HepG2 (cell line): ENCODE measurements at places on chromosomes 7 and 10. TPM values are rescaled to one million over a fixed set of nuclear protein-coding genes. Genes with fewer than 3 reads are reported as not detected.

DNA sequence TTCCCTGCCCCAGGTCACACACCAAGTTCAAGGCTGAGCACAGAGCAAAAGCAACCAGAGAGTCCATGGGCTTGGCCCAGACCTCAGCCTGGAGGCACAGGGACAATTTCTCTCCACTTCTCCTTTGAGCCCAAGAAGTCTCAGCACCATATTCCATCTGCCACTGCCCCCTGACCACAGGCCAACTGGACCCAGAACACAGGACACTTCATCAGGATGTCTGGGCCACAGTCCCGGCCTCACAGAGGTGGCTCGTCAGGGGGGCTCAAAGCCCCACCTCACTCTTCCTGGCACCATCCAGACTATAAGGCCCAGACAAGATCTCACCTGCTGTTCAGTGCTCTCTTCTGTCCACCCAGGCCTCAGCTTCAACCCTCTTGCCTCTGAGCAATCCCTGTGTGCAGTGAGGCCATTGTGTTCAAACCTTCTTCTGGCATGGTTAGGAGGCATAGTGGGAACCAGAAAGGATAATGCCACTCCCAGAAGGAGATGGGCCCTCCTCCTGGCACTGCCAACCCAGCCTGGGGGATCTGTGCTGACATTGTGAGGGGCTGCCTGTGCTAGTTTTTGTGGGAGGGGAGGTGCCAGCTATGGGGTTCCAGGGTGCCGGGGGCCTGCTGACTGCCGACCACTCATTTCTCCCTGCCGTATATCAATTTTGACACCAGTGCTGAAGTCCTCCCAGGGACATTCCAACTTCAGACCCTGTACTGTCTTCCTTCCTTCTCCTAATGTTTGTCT lies 49.7 kb upstream of the ANTXRL start:
- DNase-seq = no peak

DNA sequence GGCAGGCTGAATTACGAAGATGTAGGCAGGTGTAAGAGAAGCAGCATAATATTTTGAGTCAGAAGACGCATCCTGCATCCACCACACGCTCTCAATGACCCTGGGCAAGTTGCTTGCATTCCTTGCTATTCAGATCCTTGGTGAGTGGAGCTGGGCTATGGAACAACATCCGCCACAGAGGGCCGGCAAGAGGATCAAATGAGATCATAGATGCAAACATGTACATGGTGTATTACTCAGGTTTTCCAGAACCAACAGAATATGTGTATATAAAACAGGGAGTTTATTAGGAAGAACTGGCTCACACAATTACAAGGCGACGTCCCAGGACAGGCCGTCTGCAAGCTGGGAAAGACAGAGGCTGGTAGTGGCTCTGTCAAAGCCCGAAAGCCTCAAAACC lies 51.5 kb downstream of the ADAM12 start:
- no peak for DNase-seq

The BHLHA15 gene
- total RNA-seq = 4.4 and 6.1 TPM in 2 replicates

The GJC3 gene
- total RNA-seq = 0.66 and 0.75 TPM in 2 replicates
